ENCODE measurements at places on chromosomes 11 and 22.

GRCh38 chr11:78575478-78575877 is 814 bp upstream of the NARS2 start:
- no peak for DNase-seq

DNA sequence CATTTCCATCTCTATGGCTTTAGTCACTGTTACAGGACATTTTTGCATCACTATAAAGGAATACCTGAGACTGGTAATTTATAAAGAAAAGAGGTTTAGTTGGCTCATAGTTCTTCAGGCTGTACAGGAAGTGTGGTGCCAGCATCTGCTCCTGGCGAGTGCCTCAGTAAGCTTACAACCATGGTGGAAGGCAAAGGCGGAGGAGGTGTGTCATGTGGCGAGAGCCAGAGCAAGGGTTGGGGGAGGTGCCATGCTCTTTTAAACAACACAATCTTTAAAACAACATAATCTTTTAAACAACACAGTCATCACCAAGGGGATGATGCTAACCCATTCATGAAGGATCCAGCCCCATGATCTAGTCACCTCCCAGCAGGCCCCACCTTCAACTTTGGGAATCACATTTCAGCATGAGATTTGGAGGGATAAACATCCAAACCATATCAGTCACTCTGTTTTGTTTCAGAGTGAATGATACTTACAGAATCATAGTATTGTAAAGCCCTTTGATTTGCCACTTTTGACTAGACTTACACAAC is 103.3 kb downstream of the PDE3B start:
- no peak for DNase-seq

GRCh38 chr11:69172674-69173073 is 16.9 kb downstream of the SMIM38 start:
- no peak for DNase-seq

DNA sequence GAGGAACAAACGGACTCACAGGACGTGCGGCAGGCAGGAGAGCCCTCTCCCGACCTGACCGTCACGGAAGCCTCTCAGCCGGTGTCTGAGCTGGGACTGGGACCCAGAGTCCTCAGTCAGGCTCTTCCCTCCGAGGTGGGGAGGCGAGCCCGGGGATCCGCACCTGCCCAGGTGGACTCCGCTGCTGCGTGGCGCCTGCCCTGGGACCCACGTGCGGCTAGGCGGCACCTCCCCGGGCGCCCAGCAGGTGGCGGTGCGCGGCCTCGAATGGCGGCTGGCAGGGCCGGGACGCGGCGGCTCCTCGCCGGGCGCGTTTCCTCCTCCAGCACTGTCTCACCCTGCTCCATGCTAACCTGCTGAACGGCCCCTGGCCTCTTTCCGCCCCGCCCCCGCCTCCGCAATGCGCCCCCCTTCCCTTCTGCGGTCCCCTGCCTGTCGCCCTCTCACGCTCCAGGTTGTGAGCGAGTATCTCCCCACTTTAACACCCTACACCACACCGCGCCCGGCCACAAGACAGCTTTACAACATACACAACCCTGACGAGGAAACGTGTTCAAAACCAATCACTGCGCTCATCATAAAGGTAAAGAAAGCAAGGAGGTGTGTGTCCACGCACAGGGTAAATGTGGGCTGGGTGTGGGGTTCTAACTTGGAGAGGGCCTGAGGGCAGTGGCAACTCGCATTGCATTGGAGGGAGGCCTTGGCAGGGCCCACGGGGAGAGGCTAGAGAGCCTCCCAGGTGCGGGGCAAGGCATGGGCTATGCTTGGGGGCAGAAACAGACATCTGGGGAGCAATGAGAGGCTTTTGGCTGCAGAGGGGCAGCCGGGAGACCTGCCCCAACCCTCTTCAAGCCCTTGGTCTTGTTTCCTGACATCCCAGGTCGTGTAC is 25.9 kb upstream of the ATXN10 start:
- DNase-seq = no peak

- no peak for DNase-seq
Measured at GRCh38 chr11:55956521-55956920, 13.2 kb downstream of the OR10AG1 start.

DNA sequence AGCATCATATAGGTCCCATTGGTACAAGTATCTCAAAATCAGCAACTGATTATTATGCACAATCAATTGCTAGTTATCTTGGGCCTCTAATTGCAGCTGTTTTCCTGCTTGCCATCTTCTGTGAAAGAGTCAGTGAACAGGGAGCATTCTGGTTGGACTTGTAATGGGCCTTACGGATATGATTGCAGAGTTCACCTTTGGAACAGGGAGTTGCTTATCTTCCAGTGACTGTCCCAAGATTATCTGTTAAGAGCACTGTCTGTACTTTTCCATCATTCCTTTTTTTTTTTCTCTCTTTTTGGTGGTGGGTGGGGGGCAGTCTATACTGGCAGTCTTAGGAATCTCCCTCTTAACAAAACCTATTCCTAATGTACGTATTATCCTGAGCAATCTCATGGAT is 17.8 kb downstream of the OR8G5 start:
- DNase-seq = no peak

DNA sequence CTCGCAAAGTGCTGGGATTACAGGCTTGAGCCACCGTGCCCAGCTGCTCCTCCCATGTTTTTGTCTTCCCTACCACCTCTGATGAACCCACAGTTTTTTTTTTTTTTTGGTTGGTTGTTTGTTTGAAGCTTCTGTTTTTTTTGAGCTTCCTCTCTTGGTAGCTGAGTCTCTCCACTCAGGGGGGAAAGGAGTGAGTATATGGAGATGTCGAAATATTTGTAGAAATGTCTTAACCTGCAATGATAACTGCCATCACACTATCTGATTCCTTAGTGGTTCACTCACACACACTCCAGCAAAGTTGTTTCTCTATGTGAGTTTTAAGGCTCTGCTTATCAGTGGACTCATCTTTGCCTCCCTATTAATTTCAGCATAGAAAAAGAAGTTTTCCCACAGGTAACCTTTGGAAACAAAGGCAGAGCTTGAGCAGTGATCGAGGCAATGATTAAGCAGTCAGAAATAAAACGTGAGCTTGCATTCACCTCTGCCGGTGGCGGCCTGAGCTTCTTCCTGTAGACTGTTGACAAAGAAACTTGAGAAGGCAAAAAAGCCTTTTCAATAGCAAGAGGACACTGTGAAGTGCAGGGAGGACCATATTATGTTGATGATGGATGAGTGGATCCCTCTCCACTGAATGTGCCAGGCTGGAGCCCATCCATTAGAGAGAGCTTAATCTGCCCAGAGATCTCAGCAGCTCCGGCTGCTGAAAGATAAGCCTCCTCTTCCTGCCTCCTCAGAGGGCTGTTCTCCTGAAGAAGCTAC is 29.0 kb upstream of the RASSF10 start:
- DNase-seq = peak; percentile 90

GRCh38 chr22:30649430-30650007 is 13.9 kb downstream of the SLC35E4 start:
- no peak for DNase-seq

DNA sequence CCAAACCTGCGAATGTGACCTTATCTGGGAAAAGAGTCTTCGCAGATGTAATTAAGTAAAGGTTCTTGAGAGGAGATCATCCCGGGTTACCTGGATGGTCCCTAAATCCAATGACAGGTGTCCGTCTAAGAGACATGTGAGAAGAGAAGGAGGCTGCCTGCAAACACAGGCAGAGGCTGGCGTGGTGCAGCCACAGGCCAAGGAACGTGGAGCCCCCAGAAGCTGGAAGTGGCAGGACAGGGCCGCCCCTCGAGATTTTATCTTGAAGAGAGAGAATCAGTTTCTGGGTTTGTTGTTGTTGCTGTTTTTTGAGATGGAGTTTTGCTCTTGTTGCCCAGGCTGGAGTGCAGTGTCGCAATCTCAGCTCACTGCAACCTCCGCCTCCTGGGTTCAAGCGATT is 33.6 kb downstream of the MRGPRD start:
- no peak for DNase-seq

DNA sequence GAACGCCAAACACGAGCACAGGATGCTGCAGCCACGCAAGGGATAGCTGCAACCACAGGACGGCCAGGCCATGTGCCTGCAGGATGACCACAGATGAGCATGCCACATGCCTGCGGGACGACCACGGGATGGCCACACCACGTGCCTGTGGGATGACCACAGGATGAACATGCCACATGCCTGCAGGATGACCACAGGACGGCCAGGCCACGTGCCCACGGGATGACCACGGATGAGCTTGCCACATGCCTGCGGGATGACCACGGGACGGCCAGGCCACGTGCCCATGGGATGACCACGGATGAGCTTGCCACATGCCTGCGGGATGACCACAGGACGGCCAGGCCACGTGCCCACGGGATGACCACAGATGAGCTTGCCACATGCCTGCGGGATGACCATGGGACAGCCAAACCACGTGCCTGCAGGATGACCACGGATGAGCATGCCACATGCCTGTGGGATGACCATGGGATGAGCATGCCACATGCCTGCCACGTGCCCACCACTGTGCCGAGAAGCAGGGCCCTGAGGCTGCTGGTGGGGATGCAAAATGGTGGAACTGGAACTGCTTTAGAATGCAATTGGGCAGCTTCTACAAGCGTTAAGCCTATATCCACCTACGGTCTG is 12.8 kb upstream of the MOB2 start:
- no peak for DNase-seq

DNA sequence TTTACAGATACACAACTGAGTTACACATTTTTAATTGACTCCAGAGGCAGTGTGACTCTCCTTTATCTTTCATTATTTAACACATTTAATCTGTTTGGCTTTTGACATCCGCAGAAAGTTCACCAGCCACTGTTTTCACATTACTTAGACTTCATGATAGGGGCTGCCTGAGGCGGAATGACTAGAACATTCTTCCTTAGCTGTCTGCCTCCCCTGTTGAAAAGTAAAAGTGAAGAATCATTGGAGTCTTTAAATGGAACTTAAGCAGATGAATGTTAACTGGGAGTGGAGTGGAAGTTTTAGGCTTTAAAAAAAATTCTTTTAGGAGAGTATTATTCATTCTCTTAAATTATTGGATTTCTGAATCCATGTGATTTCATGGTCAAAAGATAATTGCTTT is 229.2 kb upstream of the MTNR1B start:
- DNase-seq = no peak

DNA sequence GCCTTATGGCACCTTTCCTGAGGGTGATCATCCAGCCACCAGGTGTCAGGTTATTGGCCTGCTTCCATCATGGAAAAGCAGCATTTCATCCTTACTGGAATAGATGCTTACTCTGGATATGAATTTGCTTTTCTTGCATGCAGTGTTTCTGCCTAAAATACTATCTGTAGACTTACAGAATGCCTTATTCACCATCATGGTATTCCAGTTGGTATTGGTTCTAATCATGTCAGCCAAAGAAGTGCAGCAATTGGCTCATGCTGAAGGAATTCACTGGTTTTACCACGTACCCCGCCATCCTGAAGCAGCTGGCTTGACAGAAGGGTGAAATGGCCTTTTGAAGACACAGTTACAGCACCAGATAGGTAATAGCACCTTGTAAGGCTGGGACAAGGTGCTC is 194.2 kb downstream of the AASDHPPT start:
- DNase-seq = no peak

GRCh38 chr22:49106096-49106841 is 721.4 kb downstream of the BRD1 start:
- no peak for DNase-seq

GRCh38 chr11:64519541-64519940 is 71.5 kb upstream of the SLC22A12 start:
- no peak for DNase-seq

DNA sequence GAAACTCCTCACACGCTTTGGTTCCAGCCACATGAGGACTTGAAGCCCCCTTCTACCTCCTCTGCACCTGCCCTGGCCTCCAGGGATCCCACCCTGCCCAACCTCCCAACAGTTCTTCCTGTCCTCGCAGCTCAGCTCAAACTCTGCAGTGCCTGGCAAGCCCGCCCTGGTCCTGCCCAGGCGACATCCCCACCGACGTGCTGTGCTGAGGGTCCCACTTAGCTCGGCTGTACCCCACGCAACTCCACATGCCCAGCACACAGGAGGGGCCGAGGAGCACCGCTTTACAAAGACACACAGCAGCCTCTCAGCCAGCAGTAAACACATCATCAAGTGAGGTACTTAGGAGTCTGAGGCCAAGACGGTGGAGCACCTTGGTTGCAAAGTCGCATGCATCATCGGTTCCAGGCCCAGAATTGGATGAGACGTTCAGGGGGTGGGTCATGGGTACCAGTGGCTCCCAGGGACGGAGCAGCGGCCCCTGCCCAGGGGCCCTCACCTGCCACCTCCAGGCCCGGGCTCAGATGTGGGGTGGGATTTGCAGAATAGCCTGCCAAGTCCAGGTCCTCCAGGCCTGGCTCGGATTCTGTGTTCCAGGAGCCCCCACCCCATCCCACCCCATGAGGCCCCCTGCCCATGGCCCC is 72.6 kb downstream of the CELSR1 start:
- no peak for DNase-seq

- no peak for DNase-seq
Measured at GRCh38 chr11:3046190-3046589, 11.0 kb downstream of the CARS1 start.

DNA sequence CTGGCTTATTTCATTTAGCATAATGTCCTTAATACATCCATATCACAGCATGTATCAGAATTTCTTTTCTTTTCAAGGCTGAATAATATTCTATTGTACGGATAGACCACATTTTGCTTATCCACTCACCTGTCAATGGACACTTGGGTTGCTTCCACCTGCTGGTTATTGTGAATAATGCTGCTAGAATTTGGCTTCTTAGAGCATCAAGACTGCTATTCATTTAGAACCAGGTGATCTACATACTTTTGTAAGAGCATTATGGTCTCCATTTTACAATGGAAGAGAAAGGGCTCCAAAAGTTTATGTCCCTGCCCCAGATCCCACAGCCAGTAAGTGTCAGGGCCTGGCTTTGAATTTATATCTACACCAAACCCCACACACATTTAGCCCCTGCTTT is 100.7 kb upstream of the CD82 start:
- DNase-seq = no peak

- no peak for DNase-seq
Measured at GRCh38 chr11:117805045-117805444, 8.0 kb upstream of the DSCAML1 start.

DNA sequence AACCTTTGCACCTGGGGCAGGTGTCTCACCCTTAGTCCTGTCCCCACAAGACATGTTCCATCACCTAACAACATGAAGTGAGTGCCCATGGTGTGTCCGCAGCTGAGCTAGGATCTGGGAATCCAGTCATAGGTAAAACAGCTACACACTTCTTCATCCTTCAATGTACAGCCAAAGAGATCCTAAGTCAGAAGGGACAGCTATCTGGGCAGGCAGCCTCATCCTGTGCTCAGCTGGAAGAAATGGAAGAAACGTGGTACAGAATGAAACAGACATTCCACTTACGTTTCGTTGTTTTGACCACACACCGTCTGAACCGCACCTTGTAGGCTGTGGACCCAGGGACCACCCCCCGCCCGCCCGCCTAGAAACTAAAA is 30.8 kb downstream of the PDGFB start:
- no peak for DNase-seq

- DNase-seq = no peak
Measured at GRCh38 chr22:33781411-33781810, 138.9 kb downstream of the LARGE1 start.

GRCh38 chr11:65183201-65183891 is 1.6 kb downstream of the CAPN1 start:
- DNase-seq = no peak

- DNase-seq = no peak
Measured at GRCh38 chr22:40417041-40417440, 46.6 kb downstream of the SGSM3 start.

Measured in NCI-H1092 (cell line).